ENCODE measurements at places on chromosomes 4 and X. TPM values are rescaled to one million over a fixed set of nuclear protein-coding genes. Genes with fewer than 3 reads are reported as not detected.

Gene GPR50
- total RNA-seq: not detected

Gene ADAM29
- not detected for total RNA-seq

Gene TMEM31
- total RNA-seq: 0.25 TPM

DNA sequence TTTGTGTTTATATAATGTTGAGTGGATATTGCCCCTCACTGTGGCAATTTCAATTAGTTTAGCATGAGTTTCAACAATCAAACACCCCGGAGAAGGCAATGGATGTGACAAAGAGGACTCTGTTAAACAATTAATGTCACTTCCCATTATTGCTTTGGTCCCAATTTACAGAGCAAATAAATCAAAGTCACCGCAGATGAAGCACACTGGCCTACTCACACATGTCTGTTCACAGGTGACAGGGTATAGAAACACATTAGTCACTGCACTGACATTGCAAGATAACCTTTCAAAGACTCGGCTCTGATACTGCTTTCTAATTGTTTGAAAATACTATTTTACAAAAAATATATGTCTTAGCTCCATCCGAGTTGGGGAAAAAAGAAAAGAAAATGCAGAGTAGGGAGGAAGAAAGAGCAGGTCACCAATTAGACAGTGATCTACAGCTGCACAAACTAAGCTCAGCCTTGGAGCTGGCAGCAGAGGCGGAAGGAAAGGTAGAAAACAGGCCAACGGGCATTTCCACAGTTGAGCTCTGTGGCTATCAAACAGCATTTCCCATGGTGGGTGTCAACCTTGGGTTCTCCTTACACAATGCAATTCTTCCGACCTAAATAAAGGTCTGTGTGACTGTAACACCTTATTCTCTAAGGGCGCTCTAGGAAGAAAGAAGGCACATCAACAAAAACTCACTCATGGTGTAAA is 53.9 kb downstream of the PPARGC1A start:
- H3K4me3 ChIP-seq: no peak overlapping the region
- no peak overlapping the region for H3K27ac ChIP-seq
- DNase-seq: no peak
- no peaks in the 10 kb centered on the region for H3K27me3 ChIP-seq
- no peaks in the 10 kb centered on the region for H3K4me1 ChIP-seq

DNA sequence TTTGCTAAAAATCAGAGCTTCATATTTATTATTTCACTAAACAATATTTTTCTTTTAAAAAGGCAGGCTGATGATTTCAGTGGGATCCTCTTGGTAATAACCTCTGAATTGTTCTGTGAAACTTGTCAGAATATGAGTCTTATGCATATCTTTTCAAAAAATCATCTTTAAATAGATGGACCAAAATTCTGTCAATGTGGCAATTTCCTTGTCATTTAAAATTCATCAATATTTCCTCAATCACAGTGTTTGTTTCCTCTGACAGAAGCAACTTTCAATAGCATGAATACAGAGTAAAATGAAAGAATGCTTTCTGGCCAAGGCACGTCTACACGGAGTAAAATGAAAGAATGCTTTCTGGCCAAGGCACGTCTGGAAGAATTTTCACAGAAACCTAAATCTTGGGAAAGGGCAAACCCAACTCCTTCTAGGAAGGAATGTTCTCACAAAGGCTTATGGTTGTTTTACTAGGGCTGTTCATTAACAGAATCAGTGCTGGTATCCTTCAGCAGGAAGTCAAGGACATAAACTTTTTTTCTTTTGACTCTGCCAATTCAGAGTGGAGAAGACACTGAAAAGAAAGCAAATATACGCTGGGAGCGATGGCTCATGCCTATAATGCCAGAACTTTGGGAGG is 99.0 kb upstream of the GPR34 start:
- H3K27ac ChIP-seq: no peak overlapping the region
- no peak for DNase-seq

DNA sequence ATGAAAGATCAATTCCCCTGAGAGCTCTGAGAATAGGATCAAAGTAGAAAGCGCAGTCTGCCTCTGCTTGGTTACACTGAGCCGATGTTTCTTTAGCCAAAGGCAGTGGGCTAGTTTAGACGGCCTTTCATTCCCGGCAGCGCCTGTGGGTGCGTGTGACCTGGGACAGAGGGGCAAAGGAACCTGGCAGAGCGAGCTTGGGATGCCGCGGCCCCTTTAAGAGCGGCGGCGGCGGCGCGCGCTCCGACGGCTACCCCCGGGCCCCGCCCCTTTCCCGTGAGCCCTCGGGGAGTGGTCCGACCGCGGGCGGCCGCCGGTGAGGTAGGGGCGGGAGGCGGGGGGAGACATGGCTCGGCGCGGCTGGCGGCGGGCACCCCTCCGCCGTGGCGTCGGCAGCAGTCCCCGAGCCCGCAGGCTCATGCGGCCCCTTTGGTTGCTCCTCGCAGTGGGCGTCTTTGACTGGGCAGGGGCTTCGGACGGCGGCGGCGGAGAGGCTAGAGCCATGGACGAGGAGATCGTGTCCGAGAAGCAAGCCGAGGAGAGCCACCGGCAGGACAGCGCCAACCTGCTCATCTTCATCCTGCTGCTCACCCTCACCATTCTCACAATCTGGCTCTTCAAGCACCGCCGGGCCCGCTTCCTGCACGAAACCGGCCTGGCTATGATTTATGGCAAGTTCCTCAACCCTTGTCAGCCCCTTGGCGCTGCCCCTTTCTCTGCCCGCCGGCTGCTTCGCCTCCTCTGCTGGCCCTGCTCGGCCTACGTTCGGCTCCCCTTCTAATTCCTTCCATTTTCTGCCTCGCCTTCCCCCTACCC is at the start of gene SLC9A6:
Gene SLC9A6, plus strand, starts transcription at position 279 of the 816 bp plus-strand sequence. Its CDS starts 224 bp downstream, at position 503.
- H3K27me3 ChIP-seq: no peaks in the 10 kb centered on the region
- H3K4me3 ChIP-seq: peak within 1 kb of the TSS; percentile 88
- H3K4me1 ChIP-seq: peaks cover 51% of the 10 kb centered on the region
- H3K27ac ChIP-seq: peak within 1 kb of the TSS; percentile 90
- peaks cover 4% of the 10 kb centered on the region for H3K36me3 ChIP-seq
- peak; percentile 81 for DNase-seq

DNA sequence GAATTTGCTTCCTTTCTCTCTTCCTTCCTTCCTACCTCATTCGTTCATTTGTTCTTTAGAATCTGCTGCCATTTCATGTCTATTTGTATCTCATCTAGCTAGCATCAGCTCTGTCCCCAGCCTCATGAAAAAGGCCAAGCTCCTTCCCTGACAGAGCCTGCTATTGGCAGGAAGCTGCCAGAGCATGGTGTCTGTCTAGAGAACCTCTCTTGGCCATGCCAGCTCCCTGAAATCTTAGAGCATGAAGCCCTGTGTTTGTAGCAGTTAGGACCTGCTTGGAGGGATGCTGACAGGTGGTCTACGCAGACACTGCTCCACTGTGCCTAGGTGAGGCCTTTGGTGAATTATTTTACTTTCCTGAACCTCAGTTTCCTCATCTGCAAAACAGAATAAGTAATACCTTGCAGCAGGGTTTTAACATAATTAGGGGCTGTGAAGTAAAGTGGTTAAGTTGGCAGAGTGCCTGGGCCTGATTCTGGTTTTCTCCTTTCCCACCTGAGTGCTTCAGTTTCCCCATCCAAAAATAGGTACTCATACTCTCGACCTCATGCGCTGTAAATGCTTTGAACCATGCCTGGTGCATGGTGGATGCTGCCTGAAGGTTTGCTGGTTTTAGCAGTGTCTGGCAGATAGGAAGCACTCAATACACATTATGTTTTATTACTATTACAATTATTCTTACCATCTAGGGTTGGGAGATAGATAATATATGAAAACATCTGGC is 4.7 kb downstream of the PTTG2 start:
- H3K4me1 ChIP-seq: peaks cover 9% of the 10 kb centered on the region
- H3K27me3 ChIP-seq: no peaks in the 10 kb centered on the region
- no peak overlapping the region for H3K4me3 ChIP-seq
- H3K36me3 ChIP-seq: peaks cover 3% of the 10 kb centered on the region
- H3K27ac ChIP-seq: no peak overlapping the region
- DNase-seq: no peak

GRCh38 chr4:16480011-16480410 is 253.7 kb upstream of the TAPT1 start:
- no peak overlapping the region for H3K27ac ChIP-seq
- H3K4me3 ChIP-seq: no peak overlapping the region
- no peak for DNase-seq
- no peaks in the 10 kb centered on the region for H3K4me1 ChIP-seq
- no peaks in the 10 kb centered on the region for H3K27me3 ChIP-seq
- no peaks in the 10 kb centered on the region for H3K36me3 ChIP-seq

GRCh38 chrX:21412883-21413282 is 38.7 kb downstream of the CNKSR2 start:
- H3K36me3 ChIP-seq: peaks cover 21% of the 10 kb centered on the region
- no peaks in the 10 kb centered on the region for H3K27me3 ChIP-seq
- peaks cover 6% of the 10 kb centered on the region for H3K4me1 ChIP-seq

GRCh38 chrX:141469469-141469868 is 115.1 kb downstream of the SPANXA1 start:
- H3K36me3 ChIP-seq: no peaks in the 10 kb centered on the region
- no peak overlapping the region for H3K27ac ChIP-seq
- no peak overlapping the region for H3K4me3 ChIP-seq
- no peaks in the 10 kb centered on the region for H3K4me1 ChIP-seq
- DNase-seq: no peak

GRCh38 chr4:24209131-24209530 is 319.3 kb upstream of the PPARGC1A start:
- H3K4me1 ChIP-seq: no peaks in the 10 kb centered on the region
- no peak overlapping the region for H3K4me3 ChIP-seq
- no peaks in the 10 kb centered on the region for H3K36me3 ChIP-seq
- DNase-seq: no peak

DNA sequence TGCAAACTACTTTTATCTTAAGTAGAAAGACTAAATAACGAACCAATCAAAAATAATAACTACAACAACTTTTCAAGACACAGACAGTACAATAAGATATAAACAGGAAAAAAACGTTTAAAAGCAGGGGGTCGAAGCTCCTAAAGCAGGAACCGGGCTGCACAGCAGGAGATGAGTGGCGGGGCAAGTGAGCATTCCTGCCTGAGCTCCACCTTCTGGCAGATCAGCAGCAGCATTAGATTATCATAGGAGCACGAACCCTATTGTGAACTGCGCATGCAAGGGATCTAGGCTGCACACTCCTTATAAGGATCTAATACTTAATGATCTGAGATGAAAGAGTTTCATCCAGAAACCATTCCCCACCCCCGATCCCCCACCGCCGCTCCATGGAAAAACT is 146.2 kb downstream of the TEX11 start:
- peaks cover 4% of the 10 kb centered on the region for H3K36me3 ChIP-seq
- H3K4me1 ChIP-seq: no peaks in the 10 kb centered on the region
- DNase-seq: no peak
- no peaks in the 10 kb centered on the region for H3K27me3 ChIP-seq

DNA sequence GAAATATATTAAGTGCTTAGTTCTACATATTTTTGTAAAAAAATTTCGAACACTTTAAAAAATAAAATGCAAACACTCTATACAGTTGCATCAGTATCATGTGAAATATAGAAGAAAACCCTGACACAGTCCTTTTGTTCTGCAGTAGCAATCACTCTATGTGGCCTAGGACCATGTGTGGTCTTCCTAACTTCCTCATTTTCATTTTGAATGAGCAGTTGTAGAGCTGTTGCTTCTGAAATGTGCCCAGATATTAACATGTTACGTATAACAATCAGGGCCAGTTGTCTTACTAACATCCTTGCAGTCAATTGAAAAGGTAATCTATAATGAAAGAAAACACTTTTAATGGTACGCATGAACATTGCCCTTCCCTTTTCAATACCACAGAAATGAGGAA is 107.9 kb downstream of the ZNF827 start:
- H3K4me3 ChIP-seq: no peak overlapping the region
- peaks cover 43% of the 10 kb centered on the region for H3K36me3 ChIP-seq
- peaks cover 44% of the 10 kb centered on the region for H3K4me1 ChIP-seq
- peak overlapping the region; percentile 55 for H3K27ac ChIP-seq

DNA sequence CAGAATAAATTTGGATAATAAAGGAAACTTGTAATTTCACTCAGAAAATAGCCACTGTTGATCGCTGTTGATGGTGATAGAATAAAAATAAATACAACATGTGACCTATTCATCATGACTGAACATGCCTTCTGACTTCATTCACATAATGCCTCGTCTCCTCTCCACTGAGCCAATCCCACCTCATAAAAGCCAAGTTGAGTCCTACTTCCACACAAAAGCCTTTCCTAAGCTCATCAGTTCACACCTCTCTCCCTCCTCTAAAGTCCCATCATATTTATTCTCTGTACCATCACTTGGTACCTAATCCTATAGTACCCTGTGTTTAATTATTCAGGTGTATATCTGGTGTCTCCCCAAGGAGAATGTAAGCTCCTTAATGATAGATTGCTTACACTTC is 37.7 kb downstream of the APOO start:
- peaks cover 9% of the 10 kb centered on the region for H3K36me3 ChIP-seq
- no peak for DNase-seq
- no peak overlapping the region for H3K27ac ChIP-seq
- no peaks in the 10 kb centered on the region for H3K4me1 ChIP-seq
- no peak overlapping the region for H3K4me3 ChIP-seq

DNA sequence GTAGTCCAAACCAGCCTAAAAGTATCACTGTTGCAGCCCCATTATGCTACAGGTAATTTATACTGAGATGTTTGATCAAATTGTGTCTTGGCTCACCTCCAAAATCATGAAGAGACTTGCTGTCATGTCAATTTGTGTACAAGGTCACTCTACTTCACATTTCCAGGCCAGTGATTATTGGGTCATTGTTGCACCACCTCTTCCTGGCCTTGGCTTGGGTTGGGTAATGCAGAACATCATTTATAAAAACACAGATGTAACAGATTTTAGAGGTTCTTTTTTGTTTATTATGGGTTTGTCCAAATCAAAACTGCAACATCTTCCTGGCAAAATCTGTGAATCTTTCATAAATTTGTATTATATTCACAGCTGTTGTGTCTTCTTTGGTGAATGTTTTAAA is 459.5 kb downstream of the ANKRD50 start:
- DNase-seq: no peak
- no peaks in the 10 kb centered on the region for H3K4me1 ChIP-seq
- H3K27ac ChIP-seq: no peak overlapping the region
- no peak overlapping the region for H3K4me3 ChIP-seq
- no peaks in the 10 kb centered on the region for H3K36me3 ChIP-seq
- peaks cover 7% of the 10 kb centered on the region for H3K27me3 ChIP-seq

DNA sequence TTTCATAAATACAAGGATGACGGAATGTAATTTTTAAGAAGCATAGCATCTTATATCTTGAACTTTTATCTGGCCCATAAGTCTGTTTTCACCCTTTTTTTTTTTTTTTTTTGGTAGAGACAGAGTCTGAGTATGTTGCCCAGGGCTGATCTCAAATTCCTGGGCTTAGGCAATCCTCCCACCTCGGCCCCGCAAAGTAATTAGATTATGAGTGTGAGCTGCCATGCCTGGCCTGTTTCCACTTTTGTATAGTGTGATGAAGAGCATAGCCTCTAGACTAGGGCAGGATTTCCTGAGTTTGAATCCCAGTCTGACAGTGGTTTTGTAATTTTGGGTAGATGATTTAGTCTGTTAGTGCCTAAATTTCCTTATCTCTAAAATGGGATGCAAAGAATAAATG is 11.0 kb downstream of the STIM2 start:
- no peaks in the 10 kb centered on the region for H3K27me3 ChIP-seq
- H3K4me1 ChIP-seq: peaks cover 76% of the 10 kb centered on the region
- H3K36me3 ChIP-seq: peaks cover 10% of the 10 kb centered on the region
- no peak overlapping the region for H3K27ac ChIP-seq

All from activated CD4-positive, alpha-beta T cell treated with anti-CD3 and anti-CD28 coated beads for 36 hours (primary cell).